Ureter (tissue), 1 donor: ENCODE measurements at places on chromosomes 6 and 20.

DNA sequence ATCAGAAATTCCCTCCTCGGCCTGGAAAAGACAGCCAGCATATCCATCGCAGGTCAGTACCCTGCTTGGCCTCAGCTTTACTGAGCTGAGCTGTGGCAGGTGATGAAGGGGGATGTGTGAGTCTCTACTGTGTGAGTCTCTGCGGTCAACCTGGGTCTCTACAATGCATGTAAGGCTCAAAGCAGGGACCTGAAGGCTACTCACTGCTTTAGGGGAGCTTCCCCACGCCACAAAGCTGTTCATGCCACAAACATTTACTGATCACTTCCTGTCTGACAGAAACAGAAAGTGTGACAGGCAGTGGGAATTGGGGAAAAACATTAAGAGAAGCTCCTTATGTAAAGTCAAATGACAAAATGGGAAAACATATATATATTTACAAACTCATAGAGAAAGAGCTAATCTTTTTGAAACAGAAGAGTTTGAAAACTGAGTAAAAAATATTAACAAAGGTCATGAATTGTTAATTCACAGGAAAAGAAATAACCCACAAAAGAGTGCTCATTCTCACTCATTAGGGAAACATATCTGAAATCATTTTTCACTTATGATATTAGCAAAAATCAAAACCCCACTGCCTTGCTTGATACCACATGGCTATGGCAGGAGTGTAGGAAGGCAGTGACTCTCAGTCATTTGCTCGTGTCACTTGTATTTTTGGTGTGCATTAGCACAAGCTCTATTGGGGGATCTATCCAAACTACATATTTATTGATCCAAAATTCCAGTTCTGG lies 5.8 kb downstream of the BTN3A3 start:
- DNase-seq: no peak

- no peak for DNase-seq
Observed at GRCh38 chr20:8385247-8385646, 253.2 kb downstream of the PLCB1 start.

GRCh38 chr6:88964509-88964908 lies 1.1 kb upstream of the RNGTT start:
- DNase-seq: no peak

DNA sequence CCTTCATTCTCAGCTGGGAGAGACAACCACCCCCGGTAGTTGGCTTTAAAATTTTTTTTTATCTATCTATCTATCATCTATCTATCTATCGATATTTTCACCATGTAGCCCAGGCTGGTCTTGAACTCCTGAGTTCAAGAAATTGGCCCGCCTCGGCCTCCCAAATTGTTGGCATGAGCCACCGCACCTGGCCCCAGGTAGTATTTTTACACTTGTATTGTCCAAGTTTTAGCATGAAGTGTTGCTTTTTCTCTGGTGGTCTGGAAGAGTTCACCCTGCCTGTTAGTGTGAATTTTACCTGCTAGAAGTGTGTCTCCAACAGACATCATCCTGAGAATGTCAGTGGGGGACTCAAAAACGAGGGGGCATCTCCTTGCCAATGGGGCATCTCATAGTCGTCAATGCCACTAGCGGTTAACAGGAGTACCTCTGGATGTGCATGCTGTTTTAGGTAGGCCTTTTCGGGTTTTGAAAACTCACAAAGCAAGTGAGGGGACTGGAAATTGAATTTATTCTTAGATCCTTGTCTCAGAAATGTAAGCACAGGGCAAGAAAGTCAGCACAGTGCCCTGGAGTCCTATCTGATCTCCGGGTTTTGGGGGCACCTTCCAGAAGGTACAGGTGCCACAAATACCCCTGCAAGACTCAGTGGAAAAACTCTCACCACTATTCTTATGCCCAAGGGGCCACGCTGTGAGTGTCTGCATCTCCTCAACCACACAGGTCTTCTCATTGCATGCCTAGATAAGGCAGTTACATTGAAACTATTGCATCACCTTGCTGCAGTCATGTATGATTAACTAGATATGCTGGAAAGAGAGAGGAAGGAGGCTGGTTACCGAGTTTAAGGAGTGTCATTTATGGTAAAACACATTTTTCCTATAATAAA lies 37.1 kb downstream of the TNFAIP3 start:
- DNase-seq: no peak

DNA sequence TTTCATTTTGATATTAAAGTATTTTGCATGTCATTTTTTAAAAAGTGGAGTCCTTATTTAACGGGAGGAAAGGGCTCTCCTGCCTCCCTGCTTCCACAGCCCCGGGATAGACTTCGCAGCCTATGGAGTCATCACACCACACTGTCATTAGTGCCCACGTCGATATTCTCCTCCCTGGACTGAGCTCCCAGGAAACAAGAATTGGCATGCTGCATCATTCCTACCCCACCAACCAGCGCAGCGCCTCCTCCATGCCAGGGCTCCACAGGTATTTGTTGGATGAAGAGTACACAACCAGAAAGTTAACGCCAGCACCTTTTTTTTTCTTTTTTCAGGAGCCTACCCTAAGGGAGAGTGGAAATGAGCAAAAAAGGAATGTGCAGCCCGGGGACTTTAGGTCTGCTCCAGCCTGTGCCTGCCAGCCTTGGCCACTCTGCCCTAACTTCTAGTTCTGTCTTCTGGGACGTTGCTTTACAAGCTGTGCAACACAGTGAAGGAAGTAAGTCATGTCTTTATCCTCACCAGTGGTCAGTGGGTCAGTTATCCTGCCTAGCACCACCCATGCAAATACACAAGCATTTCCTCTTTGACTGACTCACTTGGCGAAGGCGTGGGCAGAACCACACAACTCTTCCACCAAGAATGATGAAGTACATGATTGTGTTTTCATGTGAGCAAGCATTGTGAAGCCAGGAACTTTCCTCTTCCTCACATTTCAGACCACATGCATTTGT lies 180.7 kb upstream of the UST start:
- DNase-seq: no peak

DNA sequence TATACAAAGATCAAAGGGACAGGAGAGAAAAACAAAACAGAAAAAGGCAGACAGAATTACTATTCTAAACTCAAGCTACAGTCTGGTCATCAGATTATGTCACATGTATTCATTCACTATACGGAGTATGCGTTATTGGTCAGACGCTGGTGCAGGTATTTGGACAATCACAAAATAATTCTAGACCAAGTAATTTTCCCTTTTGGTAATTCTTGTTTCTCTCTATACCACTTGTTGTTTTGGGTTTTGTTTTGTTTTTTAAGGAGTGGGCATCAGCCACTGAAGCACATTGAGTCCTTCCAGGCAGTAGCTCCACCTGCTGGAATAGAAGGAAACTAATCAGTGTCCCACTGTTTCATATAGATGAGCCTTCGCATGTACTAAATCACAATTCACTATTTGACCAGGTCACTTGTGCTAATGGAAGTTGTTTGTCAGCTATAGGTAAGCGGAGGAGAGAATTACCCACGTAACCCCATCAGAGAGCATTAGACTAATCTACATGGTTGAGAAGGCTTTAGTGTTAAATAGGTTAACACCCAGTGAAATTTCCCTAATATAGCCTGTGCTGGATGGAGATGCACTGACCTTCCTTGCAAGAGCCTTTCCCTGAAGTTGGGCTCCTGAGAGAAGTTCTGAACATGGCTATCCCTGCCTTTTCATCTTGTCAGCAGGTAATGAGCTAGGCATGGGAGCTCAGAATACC lies 77.9 kb downstream of the TNFAIP3 start:
- no peak for DNase-seq

GRCh38 chr20:15033269-15033668 lies 695.9 kb upstream of the FLRT3 start:
- no peak for DNase-seq

GRCh38 chr20:17179840-17180239 lies 47.0 kb upstream of the PCSK2 start:
- DNase-seq: no peak

- DNase-seq: no peak
Observed at GRCh38 chr20:8130840-8131526, 1.1 kb upstream of the PLCB1 start.

- no peak for DNase-seq
Observed at GRCh38 chr6:149077208-149077607, 240.3 kb upstream of the TAB2 start.

DNA sequence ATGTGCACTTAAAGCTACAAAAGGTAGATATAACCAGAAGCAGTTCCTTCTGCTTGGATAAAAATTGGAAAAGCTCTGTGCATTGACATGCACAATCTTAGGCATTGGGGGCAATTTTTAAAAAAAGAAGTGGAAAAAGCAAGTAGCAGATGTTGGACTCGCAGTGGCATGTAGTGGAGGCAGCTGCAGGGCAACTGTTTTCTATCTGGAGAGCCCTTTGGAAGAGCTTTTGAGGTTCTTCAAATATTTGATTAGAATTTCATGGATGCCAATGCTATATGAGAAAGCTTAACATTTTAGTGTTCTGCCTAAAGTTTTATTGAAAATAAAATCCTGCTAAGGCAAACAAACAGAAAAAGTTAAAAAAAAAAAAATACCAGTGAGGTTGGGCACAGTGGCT lies 388.3 kb upstream of the RNF217 start:
- DNase-seq: no peak

DNA sequence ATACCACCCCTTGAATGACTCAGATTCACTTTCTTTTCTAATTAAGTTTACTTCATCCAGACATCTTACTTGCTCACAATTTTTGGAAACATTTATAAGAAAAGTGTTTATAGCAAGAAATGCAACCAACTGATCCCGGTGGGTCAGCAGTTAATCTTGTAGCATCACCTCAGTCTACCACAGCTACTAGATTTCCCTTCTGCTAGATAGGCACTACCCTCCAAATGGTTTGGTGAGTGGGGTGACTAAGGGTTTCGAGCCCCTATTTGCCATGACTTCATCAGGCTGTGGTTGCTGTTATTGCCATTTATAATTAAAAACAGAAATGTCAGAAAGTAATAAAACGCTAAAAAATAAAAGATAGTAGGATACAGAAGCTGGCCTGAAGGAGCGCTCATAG lies 930.1 kb upstream of the GJE1 start:
- no peak for DNase-seq

DNA sequence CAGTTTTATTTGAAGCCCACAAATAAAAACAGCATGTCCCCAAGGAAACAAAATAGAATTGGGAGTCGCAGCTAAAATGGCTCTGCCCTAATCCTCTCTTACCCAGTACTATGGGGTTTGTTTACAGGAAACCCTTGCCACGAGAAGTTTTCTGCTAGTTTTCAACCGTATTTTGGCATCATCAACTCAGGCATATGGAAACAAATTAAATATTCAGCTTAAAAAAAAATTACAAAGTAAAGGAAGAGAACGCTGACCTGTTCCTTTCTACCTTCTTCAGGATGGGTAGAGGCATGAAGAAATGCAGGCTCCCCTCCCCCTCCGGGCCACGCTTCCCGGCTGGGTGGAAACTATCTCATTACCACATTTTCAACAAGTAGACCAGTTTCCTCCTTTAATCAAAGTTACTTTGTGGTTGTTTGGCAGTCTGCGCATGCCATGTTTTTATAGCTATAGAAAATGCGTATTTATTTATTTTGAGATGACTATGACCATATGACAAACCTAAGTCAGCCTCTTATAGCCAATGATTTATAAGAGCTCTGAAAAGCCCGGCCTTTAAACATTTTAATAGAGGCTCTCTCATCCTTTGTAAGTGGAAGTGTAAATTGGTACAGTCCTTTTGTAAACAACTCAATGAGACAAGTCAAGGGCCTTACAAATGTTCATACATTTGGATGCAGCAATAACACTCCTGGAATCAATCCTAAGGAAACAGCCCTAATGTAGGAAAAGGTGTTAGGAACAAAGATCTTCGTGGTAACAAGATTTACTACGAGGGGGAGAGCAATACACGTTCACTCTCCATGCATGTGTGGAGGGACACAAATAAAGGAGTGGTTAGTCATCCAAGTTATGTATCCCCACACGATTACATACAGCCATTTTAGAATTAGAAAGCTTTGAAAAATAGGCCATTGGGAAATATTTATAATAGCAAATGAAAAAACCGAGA lies 16.1 kb upstream of the ZNF217 start:
- peak; percentile 54 for DNase-seq

DNA sequence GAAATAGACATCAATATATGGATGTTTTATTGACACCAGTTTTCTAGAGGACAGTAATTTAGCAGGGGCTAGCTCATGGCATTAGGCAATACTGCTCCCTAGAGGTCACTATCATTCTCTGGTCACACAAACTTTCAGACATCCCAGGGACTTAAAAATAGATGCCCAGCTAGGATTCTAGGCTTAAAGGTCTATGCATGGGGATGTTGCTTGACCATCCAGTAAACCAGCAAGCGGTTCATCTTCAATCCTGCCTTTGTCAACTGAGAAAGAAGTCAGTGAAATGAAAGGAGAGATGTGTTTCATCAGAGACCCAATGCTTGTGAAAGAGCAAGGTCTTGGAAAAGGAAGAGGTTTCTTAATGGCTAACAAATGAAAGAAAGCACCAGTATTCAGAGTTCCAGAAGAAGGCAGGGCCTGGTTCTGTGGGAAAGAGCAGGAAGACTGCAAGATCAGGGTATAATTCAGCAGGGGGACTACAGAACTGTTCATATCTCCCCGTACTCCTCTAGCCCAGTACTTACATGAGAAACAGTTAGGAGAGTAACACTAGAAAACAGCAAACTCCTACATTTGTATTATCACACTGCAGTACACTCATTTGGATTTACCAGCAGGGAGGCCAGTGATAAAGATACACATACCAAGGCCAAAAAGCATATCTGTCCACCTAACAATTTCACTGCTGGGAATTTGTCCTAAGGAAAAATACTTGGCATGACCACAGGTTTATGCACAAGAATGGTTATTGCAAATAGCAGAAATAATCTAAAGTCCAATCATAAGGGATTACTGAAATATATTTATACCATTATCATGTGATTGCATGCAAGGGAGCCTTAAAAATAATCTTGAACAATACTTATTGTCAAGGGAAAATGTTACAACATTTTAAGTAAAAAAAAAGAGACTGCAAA lies 151.4 kb upstream of the LAMA2 start:
- no peak for DNase-seq

DNA sequence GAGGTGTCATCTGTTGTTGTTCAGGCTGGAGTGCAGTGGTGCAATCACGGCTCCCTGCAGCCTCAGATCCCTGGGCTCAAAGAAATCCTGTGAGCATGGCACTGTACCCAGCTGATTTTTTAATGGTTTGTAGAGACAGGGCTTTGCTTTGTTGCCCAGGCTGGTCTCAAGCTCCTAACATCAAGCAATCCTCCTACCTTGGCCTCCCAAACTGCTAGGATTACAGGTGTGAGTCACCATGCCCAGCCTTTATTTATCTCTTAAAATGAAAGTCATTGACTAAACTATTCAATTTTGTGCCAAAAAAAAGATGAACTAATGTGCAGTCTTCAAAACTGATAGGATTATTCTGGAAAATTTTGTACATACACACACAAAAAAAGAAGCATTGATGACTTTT lies 38.8 kb upstream of the UNC93A start:
- DNase-seq: no peak
